ENCODE measurements at places on chromosomes 11 and 22.

GRCh38 chr11:118073554-118073953 is 3.3 kb upstream of the TMPRSS4 start:
- DNase-seq: no peak

DNA sequence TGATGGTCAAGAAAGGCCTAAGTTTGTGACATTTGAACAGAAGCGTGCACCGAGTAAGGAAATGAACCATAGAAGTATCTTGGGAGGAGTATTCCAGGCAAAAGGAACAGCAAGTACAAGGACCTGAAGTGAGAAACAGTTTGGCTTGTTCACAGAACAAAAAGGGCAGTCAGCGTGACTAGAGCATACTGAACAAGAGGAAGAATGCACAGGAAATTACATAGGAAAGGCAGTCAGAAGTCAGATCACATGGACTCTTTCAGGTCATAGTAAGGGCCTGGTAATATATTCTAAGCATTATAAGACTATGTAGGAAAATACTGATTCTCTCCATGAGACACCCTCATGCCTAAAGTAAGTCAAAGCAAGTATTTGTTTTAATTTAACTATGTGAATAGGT is 52.3 kb upstream of the GAB2 start:
- DNase-seq: no peak

- DNase-seq: no peak
Observed at GRCh38 chr11:132430429-132431062, 1060.1 kb downstream of the NTM start.

DNA sequence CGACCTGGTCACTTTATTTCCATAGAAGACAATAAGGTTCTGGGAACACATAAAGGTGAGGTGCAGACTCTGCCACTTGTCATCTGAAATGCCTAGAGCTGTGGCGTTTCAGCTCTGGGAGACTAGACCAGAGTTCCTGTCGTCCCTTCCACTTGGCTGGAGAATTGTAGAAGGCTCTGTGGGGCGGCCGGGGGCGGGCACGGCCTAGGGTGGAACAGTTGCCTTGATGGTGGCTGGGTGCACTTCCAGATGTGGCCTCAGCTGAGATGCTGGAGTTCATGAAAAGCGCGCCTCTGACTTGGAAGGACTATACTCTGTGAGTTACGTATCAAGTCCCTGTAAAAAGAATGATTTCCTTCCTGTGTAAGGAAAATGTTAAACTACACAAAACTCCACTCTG is 16.8 kb downstream of the TRMU start:
- DNase-seq: no peak

DNA sequence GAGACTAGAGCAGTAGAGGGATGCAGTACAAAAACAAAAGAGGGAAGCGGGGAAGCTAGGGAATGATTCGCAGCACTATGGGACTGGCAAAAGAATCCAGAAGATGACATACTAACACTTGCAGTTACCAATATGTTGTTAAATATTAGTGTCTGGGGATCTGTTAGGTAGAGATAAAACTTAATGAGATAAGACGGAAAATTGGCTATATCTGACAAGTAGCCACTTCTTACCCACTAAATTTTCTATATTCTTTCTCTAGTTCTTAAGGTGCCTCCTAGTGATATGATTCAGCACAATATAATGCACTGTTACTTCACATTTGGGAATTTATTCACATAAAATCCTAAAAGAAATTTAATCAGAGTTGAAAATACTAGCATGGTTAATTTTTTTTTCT is 30.8 kb downstream of the CCDC90B start:
- DNase-seq: no peak

DNA sequence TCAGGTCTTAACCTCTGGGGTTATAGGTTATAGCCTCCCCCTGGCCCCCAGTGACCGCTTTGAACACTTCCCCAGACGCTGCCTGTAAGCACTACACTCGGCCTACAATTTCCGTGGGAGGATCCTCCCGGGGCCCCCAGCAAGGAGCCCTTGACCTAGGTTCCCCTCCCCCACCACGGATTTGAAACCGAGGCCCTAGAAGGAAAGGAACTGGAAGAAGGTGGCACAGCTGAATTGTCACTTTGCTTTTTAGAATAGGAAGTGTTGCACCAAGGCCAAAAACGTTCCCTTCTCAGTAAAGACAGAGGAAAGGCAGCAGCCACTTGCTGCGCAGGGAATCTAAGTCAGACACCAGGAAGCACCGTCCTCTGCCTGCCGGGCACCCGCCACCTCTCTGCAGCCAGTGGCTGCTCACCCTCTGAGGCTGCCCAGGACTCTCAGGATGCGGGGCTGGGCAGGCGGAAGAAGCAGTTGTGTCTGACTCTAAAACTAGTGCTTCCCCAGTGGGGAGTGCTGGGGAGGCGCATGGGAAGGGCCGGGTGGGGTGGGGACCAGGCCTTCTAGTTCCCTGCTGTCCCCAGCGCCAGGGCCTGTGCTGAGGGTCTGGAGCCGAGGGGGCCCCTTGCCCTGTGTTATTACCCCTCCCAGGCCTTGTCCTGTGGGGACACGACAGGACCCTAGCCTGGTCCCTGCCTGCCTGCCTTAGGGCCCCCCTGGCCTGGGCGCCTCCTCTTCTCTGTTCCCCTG is 7.9 kb upstream of the FLRT1 start:
- no peak for DNase-seq

DNA sequence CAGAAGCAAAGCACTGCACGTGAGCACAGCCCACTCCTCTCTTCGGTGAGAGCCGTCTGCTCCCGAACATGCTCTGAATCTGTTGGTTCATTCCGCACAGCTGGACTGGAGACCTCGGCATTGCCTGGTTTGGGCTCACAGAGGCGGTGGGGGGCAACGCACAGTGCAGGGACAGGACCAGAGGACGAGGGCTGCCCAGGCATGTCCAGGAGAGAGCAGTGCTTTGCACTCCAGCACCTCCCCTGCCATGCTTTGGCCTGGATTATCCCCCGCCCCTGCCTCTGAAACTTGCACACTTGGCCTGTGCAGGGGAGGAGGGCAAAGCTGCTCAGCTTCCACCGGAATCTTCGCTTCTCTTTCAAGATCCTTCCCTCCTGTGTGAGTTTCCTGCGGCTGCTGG is 536.5 kb downstream of the BRD1 start:
- DNase-seq: no peak

- DNase-seq: no peak
Observed at GRCh38 chr11:27910186-27910931, 197.6 kb downstream of the KIF18A start.

DNA sequence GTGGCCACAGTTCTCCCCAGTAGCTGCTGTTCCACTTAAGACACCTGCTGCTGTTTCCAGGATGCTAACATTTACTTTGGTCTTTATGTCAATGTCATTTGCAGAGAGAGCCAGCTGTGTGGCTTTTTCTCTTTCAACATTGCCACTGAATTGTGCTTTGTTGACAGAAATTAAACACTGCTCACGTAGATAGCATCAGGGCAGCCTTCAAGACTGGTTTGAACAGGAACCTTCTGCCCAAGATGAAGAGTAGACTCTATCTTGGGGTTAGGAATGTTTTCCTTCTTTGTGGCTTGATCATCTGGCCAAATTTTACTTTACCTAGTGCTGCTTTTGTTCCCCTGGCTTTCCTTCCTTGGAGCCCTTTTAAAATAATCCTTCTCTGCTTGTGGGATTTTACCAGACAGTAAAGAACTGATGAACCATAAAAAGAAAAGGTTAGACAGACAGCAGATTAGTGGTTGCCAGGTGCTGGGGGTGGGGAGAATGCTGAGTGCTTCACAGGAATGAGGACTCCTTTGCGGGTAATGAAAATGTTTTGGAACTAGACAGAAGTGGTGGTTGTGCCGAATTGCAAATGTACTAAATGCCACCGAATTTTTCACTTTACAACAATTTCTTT is 22.7 kb upstream of the XBP1 start:
- DNase-seq: no peak

- no peak for DNase-seq
Observed at GRCh38 chr11:57493507-57494503, 21.7 kb downstream of the SLC43A1 start.

- no peak for DNase-seq
Observed at GRCh38 chr11:9049959-9050358, 41.4 kb downstream of the SCUBE2 start.

- DNase-seq: no peak
Observed at GRCh38 chr11:19258641-19259230, 18.0 kb upstream of the E2F8 start.

GRCh38 chr11:73875840-73876239 is 806 bp downstream of the COA4 start:
- DNase-seq: no peak

DNA sequence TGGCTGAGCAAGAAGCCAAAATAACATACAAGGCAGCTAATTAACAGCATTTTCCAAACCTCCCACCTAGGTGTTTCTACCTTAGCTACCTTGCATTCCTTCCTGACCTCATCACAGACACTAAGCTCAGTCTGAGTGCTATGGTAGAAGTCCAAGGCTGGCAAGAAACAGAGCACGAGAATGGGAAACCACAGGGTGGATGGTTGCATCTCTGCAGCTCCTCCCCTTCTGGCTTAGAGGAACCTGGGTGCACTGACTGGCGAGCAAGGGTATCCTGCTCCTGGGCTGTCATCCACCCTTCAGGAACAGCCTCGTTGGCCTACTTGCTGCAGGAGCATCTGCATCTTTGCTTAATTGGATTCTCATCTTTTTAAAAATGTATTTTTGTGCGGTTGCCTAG is 73.1 kb upstream of the KIRREL3 start:
- no peak for DNase-seq

GRCh38 chr11:81995889-81996288 is 737.8 kb downstream of the FAM181B start:
- no peak for DNase-seq

GRCh38 chr11:66743271-66743968 is 14.4 kb upstream of the SPTBN2 start:
- no peak for DNase-seq

DNA sequence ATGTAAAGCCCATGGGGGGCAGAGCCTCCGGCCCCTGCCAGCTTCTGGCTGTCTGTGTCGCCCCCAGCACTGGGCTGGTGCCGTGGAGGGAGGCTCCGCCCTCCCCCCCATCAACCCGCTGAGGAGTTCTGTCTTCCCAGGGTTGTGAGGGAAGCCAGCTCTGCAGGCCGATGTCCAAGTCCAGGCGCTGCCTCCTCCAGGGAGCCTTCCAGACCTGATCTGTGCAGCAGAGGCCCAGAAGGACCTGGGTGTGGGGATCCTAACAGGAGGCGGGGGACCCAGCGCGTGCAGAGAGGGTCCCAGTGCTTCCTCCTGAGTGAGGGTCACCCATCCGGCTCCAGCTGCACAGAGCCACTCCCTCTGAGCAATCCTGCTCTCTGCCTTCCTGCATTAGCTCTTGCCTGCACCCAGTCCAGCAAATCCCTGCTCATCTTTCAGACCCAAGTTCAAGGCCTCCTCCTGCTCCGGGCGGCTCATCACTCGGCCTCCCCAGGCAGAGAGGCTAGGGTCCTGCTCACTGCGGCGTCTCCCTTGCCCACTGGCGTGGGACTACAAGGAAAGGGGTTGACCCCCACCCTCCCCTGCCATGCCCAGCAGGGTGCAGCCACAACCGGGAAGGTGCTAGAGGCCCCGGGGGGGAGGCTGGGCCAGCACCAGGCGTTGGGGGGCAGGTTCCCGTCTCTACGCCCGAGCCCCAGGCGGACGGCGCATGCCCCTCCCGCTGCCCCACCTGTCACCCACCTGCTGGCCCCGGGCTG is 16.4 kb downstream of the PRR33 start:
- no peak for DNase-seq

DNA sequence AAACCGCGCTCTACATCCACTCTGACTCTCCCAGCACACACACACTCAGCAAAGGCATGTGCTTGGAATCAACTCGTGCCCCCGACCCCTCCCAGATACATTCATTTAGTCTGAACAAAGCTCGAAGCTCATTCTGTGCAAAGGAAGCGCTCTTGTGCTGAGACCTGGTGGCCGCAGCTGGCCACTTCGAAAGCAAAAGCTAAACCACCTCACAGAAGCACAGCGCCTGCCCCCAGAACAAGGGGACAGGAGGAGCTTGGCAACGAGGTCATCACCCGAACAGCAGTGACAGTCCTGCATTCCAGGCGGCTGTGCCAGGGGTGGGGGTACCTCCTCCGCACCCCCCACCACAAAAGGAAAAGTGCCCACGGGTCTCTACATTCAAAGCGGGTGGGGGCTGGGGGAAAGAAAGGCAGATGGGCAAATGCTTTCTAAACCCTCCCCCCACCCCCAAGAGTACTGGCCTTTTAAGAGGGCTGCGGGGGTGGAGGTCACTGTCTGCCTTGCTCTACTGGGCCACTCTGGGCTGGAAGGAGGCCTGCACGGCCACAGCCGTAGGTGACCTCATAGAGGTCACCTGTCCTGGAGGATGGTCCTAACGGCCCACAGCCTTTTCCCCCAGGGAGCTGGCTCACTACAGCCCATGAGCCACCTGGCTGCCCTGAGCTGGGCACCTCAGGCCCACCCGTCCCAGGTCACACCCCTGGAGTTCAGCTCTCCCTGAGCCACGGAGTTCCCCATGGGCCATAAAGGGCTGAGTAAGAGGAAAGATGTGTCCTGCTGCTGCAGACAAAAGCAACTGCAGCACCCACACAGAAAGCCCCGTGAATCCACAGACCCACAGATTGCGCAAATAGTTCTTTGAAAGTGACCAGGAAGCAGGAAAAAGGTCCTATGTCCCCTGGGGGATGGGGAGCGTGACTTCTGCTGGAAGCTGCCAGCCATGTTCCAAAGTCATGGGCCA is 21.3 kb downstream of the CBX7 start:
- no peak for DNase-seq

DNA sequence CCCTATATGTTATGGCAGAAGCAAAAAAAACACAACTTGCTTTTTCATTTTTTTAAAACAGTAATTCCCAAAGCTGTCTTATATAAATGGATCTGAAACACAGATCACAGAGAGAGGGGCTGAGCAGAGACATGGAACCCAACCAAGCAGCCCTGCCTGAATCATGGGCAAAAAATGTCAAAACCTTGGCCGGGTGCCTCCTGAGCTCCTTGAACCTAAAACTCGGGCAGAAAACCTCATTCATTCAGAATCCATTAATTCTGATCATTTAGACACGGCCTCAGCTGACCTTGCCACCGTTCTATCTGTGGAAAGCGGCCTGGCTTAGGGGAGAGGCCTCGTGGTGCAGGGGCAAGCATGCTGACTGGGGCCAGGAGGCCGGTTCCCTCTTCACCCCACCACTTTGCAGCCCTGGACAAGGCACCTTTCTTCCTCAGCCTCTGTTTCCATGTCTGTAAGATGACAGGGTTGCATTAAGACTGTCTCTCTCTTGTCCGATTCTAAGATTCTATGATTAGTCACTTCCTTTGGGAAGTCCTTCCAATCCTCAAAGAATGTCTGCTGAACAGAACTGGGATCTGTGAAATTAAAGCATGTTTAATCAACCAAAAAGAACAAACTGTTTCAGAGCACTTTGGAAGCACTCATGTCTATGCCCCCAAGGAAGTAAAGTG is 26.0 kb downstream of the TENM4 start:
- DNase-seq: peak; percentile 50

DNA sequence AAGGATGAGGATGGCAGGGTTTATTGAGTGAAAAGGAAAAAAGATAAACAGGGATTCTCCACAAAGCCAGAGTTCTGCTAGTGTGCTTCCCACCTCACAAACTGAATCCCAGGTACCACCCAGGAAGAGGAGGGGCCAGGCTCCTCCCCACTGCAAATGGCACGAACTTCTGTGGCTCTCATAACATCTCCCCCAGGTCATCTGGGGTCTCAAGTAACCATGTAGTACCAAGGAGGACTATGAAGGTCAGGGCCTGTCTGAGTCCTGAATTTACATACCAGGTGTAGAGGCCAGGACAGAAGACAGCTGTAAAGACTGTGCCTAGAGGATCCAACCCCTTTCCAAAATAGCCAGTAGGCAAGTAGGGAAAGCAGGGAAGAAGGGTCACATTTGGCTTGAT is 25.7 kb upstream of the GNAZ start:
- DNase-seq: no peak

GRCh38 chr22:23841736-23842445 is 3.1 kb upstream of the DERL3 start:
- DNase-seq: no peak
